ENCODE measurements at places on chromosomes 16 and 17.
A peak's percentile ranks its signal among the peaks of the same experiment; 100 is the strongest.

DNA sequence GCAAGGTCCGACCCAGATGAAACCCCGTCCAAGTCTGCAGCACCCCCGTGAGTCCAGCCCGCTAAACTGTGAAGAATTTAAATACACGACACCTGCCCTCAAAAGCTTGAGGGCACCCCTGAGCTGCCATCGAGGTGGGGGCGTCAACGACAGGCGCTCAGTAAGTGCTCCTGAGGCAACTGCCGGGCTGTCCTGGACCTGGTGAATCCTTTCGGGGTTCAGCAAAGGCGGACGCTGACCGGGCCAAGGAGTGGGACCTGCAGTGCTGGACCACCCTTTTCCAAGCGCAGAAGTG, 512 bp upstream of the ENDOV start:
- H3K36me3 ChIP-seq: no peaks in the 10 kb centered on the region
- H3K4me3 ChIP-seq: peak overlapping the region; percentile 74
- no peak for DNase-seq

GRCh38 chr17:70375406-70375805, 206.1 kb downstream of the KCNJ2 start:
- no peaks in the 10 kb centered on the region for H3K27me3 ChIP-seq

GRCh38 chr16:24309258-24310142, 53.4 kb downstream of the CACNG3 start:
- H3K4me1 ChIP-seq: no peaks in the 10 kb centered on the region
- no peaks in the 10 kb centered on the region for H3K27me3 ChIP-seq
- no peaks in the 10 kb centered on the region for H3K36me3 ChIP-seq
- no peak overlapping the region for H3K4me3 ChIP-seq

DNA sequence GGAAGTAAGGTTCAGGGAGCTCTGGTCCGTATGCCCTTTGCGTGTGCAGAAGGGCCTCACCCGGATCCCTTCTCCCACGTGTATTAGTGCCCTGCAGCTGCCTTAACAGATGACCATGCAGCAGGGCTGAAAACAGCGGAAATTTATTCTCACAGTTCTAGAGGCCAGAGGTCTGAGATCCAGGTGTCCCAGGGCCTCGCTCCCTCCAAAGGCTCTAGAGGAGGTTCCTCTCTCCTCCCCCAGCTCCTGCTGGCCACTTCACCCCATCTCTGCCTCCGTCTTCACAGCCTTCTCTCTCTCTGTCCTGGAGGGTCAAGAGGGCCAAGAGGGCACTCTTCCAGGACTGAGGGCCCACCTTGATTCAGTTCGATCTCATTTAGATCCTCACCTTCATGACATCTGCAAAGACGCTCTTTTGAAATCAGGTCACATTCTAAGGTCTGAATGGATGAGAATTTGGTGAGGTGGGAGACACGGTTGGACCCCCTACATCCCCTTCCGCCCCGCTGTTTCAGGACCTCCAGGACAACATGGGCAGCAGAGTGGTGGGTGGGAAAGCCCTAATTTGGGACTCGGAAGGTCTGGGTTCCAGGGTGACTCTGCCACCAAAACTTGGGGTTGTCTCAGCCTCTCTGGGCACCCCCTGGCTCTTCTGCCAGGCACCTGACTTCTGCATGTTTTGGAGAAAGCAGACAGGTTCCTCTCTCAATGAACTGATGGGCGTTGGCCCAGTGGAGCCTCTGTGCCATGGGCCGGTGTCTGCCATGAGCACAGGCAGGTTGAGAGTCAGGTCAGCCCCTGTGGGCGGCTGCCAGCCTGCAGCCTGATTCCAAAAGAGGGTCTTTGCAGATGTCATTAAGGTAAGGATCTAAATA, 361.2 kb downstream of the SEC14L1 start:
- H3K36me3 ChIP-seq: no peaks in the 10 kb centered on the region
- no peak for DNase-seq
- H3K27ac ChIP-seq: no peak overlapping the region
- no peak overlapping the region for H3K4me3 ChIP-seq

DNA sequence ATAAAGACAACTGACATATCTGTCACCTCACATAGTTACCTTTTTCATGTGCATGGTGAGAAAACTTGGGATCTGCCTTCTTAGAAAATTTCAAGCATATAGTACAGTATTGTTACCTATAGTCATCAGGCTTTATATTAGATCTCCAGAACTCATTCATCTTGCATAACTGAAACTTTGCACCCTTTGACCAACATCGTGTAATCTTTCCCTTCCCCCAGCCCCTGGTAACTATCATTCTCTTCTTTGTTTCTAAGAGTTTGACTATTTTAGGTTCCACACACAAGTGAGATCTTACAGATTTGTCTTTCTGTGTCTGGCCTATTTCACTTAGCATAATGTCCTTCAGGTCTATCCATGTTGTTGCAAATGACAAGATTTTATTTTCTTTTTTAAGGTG, 22.9 kb upstream of the TBX4 start:
- H3K27me3 ChIP-seq: no peaks in the 10 kb centered on the region
- DNase-seq: no peak
- H3K27ac ChIP-seq: no peak overlapping the region
- H3K4me1 ChIP-seq: no peaks in the 10 kb centered on the region

DNA sequence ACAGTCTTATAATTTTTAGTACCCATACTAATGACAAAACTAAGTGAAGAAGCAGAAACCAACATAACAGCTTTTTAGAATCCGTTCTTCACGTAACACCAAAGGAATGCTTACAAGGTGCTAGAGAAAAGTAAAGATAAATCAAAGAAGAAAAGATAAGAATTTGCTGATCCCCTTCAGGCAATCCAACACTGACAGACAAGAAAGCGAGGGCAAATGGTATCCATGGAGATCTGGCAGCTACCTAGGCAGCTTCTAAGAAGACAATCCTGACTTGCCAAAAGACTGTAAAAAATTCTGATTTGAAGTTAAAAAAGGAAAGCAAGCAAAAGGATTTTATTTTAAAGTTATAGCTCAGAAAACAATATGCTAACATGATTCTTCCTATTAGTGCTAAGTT, 14.6 kb downstream of the BBS2 start:
- no peak overlapping the region for H3K4me3 ChIP-seq
- no peaks in the 10 kb centered on the region for H3K27me3 ChIP-seq
- no peak for DNase-seq
- H3K27ac ChIP-seq: no peak overlapping the region

GRCh38 chr17:17661834-17662385, 19.3 kb upstream of the RAI1 start:
- H3K4me1 ChIP-seq: peaks cover 13% of the 10 kb centered on the region
- H3K36me3 ChIP-seq: no peaks in the 10 kb centered on the region
- no peaks in the 10 kb centered on the region for H3K27me3 ChIP-seq

- H3K4me3 ChIP-seq: no peak overlapping the region
- no peaks in the 10 kb centered on the region for H3K4me1 ChIP-seq
- DNase-seq: no peak
- H3K27ac ChIP-seq: no peak overlapping the region
Observed at GRCh38 chr16:72427783-72428331, 255.9 kb upstream of the PMFBP1 start.

DNA sequence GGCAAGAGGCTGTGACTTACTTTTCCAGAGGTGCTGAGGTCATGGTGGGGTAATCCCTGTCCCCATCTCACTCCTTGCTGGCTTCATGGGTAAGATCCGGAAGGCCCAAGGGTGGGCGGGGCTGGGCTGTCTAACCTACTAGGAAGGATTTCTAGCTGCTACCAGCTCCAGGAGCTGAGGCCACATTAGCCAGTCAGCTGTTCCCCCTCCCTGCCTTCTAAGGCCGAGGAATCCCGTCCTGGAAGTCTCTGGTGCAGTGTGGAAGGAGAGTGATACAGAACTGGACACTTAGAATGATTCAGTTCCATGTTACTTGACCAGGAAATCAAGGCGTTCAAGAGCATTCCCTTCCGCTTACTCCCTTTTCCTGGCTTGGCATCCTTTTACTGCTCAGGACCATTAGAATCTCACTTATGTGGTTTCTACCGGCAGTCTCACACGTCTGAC, 8.9 kb downstream of the GNGT2 start:
- H3K4me3 ChIP-seq: no peak overlapping the region
- no peaks in the 10 kb centered on the region for H3K27me3 ChIP-seq
- no peak for DNase-seq
- H3K4me1 ChIP-seq: no peaks in the 10 kb centered on the region
- no peak overlapping the region for H3K27ac ChIP-seq

DNA sequence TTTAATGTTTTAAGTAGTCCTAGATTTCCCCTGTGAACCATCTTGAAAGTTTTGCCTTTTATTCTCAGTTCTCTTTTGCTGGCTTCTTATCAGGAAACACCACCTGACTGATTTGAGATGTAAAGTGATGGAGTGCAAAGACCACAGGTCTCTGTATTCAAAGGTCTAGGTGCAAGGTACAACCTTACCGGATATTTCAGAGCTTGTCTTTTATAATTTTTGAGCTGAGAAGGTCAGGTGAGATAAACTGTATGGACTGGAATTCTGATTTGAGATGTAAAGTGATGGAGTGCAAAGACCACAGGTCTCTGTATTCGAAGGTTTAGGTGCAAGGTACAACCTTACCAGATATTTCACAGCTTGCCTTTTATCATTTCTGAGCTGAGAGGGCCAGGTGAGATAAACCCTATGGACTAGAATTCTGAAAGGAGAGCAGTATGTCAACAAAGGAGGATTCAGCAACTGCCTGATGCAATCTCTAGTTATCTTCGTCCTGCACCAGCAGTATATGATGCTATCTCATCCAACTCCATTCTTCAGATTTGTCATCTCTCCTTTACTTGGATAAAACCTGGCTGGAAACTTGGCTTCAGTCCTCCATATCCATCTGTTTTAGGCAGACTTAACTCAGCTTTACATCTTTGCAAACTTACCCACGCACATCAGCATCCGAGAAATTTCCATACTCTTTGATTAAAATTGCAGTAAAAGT, 64.3 kb downstream of the CENPV start:
- no peak for DNase-seq
- H3K27ac ChIP-seq: peak overlapping the region; percentile 81
- no peak overlapping the region for H3K4me3 ChIP-seq
- peaks cover 50% of the 10 kb centered on the region for H3K4me1 ChIP-seq
- H3K27me3 ChIP-seq: no peaks in the 10 kb centered on the region
- H3K36me3 ChIP-seq: no peaks in the 10 kb centered on the region

GRCh38 chr17:42541041-42541833, 5.2 kb downstream of the NAGLU start:
- no peak for DNase-seq
- H3K27ac ChIP-seq: no peak overlapping the region
- H3K36me3 ChIP-seq: peaks cover 16% of the 10 kb centered on the region
- no peak overlapping the region for H3K4me3 ChIP-seq
- H3K4me1 ChIP-seq: peaks cover 26% of the 10 kb centered on the region
- no peaks in the 10 kb centered on the region for H3K27me3 ChIP-seq

GRCh38 chr17:31573047-31573446, 181.6 kb downstream of the RAB11FIP4 start:
- H3K4me1 ChIP-seq: no peaks in the 10 kb centered on the region
- no peak overlapping the region for H3K27ac ChIP-seq
- no peak overlapping the region for H3K4me3 ChIP-seq
- no peaks in the 10 kb centered on the region for H3K36me3 ChIP-seq
- H3K27me3 ChIP-seq: no peaks in the 10 kb centered on the region

GRCh38 chr16:68644715-68645493, at the start of gene CDH3:
CDH3 (plus strand) TSS chr16:68645310; CDS start chr16:68645380, 70 bp downstream.
- H3K4me3 ChIP-seq: peak within 1 kb of the TSS; percentile 39
- H3K36me3 ChIP-seq: no peaks in the 10 kb centered on the region
- peaks cover 16% of the 10 kb centered on the region for H3K4me1 ChIP-seq
- no peak within 1 kb of the TSS for H3K27ac ChIP-seq

DNA sequence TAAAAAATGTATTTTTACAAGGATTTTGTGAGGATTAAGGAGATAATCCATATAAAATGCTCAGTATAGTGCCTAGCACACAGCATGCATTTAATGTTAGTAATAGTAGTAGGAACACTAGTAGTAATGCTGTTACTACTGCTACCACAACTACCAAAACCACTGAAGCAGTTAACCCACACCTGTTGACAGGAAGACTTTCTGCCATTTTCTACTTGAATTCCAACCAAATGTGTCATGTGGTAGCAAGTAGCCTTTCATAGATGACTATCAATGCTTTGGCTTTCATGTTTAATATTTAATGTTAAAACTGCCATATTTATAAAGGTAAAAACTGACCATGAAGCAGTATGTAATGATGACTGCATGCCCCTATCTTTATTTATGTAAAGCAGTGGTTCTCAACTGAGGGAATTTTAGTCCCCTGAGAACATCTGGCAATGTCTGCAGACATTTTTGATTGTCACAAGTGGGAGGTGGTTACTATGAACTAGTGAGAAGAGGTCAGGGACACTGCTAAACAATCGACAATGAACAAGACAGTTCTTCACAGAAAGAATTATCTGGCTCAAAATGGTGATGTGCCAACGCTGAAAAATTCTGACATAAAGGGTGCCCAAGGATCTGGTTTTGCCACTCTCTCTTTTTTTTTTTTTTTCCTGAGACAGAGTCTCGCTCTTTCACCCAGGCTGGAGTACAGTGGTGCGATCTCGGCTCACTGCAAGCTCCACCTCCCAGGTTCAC, 89.4 kb downstream of the ITFG1 start:
- peaks cover 11% of the 10 kb centered on the region for H3K36me3 ChIP-seq
- no peak for DNase-seq
- H3K4me3 ChIP-seq: no peak overlapping the region
- H3K4me1 ChIP-seq: no peaks in the 10 kb centered on the region
- no peak overlapping the region for H3K27ac ChIP-seq
- no peaks in the 10 kb centered on the region for H3K27me3 ChIP-seq

All from naive thymus-derived CD4-positive, alpha-beta T cell (primary cell).